NCI-H2107 (cell line): ENCODE measurements at places on chromosomes 5 and 9.

GRCh38 chr9:89179540-89179894 lies 899 bp upstream of the SHC3 start:
- no peak for DNase-seq

- no peak for DNase-seq
Measured at GRCh38 chr9:33202018-33202417, 34.9 kb upstream of the B4GALT1 start.

GRCh38 chr9:72998363-72998762 lies 45.5 kb upstream of the ALDH1A1 start:
- DNase-seq: no peak

DNA sequence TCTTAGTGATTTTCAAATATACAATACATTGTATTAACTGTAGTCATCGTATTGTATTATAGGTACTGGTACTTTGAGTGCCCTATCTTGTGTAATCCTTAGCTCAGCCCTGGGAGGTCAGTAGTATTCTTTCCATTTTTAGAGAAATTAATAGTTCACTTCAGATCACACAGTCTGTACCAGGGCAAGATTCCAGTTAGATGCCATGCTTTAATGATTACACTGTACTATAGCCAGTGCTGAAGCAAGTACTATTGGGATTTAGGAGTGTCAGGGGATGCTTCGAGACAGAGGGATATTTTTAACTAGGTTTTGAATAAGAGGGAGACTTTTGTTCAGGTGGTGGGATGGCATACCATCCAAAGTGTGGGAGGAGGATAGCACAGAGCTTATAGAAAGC lies 41.0 kb upstream of the SLC27A6 start:
- no peak for DNase-seq

DNA sequence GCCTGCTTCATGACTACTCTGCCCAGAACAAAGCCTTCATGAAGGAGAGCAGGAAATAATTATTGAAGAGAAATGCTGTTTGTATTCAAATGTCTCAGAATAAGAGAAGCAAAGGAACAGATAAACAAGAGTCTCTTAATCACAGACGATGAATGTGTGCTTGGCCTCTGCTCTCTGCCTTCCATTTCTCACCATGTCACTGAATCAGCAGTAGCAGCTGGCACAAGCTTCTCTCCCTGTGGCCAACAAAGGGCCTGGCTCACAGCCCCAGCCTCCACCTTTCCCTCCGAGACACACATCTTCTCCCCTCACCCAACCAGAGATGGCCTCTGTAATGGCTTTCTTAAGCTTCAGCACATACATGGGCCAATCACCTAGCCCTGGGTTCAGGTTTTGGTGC lies 128.1 kb upstream of the SLIT3 start:
- DNase-seq: no peak

DNA sequence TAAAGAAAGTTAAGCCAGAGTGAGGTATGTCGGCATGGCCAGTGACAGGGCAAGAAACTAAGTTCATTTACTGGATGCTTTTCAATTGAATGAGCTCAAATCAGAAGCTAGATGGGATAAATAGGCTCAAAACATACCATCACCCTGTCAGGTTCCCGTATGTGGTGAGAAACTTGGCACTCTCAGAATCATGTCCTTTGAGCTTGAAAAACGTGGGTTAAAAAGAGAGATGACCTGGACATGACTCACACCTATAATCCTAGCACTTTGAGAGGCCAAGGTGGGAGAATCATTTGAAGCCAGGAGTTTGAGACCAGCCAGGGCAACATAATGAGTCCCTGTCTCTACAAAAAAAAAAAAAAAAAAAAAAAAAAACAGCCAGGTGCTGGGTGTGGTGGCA lies 121.7 kb upstream of the RGMB start:
- no peak for DNase-seq

- DNase-seq: no peak
Measured at GRCh38 chr5:15474143-15474719, 25.7 kb upstream of the FBXL7 start.

- DNase-seq: no peak
Measured at GRCh38 chr9:95793924-95794828, 81.3 kb upstream of the ERCC6L2 start.

DNA sequence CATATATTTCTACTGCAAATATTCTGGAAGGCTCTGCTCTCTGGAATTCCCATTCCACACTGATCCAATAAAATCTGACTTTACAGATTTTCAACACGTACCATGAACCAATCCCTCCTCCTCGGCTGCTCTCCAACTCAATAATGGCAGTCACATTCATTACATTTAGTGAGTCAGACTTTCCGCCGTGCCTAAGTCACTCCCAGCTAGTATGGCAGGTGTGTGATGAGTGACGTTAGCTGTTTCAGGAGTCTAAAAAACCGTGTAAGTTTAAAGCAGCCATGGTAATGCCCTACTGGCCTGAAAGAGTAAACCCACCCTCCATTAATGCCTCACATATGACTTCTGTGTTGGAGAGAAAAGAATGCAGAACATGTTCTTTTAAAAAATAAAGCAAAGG lies 3.3 kb downstream of the FBN2 start:
- no peak for DNase-seq

- DNase-seq: no peak
Measured at GRCh38 chr9:133556354-133556753, 21.9 kb downstream of the ADAMTSL2 start.

- DNase-seq: no peak
Measured at GRCh38 chr5:132526974-132527564, 16.3 kb downstream of the IL5 start.

DNA sequence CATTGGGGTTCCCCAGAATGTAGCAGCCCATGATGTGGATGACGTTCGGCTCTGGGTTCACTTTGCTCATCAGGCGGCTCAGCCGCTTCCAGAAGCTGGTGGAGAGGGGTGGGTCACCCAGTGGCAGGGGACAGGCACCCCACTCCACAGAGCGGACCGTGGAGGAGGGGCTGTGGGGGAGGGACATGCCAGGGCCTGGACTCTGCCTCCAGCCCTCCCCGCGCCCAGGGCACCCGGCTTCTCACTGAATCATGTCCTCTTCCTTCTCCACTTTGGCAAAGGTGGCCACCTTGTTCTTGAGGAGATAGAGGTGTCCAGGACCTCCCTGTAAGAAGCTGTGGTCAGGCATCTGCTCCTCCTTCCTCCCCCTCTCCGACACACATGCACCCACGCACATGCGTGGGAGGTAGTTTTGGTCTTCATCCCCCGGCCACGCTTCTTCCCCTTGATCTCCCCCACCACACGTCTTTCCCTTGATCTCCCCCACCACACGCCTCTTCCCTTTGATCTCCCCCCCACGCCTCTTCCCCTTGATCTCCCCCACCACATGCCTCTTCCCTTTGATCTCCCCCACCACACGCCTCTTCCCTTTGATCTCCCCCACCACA lies 8.9 kb upstream of the ENTPD8 start:
- DNase-seq: no peak

GRCh38 chr5:76365561-76365960 lies 37.5 kb upstream of the IQGAP2 start:
- DNase-seq: no peak

- no peak for DNase-seq
Measured at GRCh38 chr9:69173891-69174615, at the start of gene TJP2. Gene TJP2 (plus strand): TSS chr9:69174277. CDS start chr9:69174373, 96 bp downstream.

- no peak for DNase-seq
Measured at GRCh38 chr5:156331181-156331580, 4.2 kb downstream of the SGCD start.

GRCh38 chr5:177592905-177593304 lies 902 bp downstream of the TMED9 start:
- no peak for DNase-seq

DNA sequence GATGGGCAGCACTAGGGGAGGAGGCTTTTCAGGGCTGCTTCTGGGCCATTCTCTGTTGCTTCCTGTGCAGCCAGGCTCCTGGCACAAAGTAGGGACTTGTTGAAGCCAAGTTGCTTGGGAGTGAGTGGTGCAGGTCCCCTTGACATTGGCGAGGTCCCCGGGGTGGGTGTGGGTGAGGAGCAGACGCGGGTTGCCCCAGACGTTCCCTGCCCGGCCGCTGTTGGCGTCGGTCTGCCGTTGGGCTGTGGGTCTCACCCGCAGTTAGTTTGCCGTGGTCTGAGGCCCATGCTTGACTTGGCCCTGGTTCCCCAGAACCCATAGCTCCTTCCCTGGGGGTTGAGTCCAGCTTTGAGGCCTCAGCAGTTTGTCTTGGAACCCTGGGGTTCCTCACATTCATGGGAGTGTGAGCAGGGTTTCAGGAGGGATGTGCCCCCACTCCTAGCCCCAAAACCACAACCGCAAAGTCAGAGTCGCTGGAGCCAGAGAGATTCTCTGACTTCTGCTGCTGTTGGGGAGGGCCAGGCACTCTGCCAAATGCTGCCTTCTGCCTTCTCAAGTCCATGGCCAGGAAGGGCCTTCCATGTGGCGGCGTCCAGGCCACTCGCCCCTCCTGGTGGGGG lies 77.5 kb downstream of the RXRA start:
- no peak for DNase-seq

GRCh38 chr9:109193974-109194556 lies 27.0 kb upstream of the FRRS1L start:
- DNase-seq: no peak

DNA sequence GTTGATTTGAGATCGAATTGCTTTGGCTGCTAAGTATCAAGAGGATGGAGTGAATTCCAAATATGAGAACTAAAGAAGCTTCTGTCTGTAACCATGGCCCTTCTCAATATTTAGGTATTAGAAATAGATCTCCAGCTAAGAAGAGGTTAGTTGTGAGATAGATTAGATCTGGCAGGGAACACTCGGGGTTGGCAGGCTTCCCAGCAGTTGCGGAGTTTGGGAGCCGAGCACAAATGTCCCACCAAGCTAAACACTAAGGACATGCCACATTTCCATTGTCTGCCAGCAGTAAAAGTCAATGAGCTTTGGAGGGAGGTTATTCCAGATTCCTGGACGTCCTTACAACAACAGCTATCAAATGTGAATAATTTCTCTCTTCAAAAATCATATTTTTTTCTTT lies 85.8 kb downstream of the TAF11L14 start:
- DNase-seq: no peak

DNA sequence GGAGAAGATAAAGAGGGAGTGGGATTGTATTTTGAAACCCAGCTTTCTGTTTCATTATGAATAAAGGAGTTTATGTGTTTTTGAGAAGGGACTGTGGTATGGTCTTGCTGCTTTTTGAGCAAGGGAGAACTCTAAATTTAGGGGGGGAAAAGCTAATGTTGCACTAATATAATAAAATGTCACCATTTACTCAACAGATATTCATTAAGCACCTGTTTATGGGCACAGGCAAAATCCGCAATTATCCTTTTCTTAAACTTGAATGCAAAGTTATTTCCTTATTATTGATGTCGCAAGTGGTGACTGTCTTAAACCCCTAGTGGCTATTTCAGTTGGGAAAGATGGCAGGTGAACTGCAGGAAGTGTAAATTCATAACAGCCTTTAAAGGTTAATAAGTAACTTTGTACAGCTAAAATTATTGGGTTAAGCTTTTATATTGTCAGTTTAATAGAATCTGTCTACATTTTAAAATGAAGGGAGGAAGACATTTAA lies 1.5 kb downstream of the CDC42SE2 start:
- DNase-seq: no peak

DNA sequence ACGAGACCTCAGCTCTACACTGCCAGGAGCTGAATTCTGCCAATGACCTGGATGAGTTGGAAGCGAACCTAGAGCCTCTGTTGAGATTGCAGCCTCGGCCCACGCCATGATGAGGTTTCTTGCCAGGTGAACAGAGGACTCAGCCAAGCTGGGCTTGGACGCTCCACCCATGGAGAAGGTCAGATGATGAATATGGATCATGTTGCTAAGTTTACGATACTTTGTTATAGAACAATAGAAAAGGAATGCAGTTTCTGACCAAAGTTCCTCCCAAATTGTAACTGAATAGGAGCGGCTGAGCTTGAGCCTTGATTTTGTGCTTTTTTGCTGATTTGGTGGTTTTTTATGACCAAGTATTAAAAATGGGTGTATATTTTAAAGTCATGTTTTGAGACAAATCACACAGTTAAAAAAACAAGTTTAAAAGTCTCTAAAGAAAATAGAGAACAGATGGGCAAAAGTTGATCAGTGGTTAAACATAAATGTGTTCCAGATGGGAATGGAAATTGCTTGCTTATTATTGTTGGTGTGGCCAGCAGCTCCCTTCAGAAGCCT lies 32.9 kb downstream of the ROPN1L start:
- DNase-seq: no peak

DNA sequence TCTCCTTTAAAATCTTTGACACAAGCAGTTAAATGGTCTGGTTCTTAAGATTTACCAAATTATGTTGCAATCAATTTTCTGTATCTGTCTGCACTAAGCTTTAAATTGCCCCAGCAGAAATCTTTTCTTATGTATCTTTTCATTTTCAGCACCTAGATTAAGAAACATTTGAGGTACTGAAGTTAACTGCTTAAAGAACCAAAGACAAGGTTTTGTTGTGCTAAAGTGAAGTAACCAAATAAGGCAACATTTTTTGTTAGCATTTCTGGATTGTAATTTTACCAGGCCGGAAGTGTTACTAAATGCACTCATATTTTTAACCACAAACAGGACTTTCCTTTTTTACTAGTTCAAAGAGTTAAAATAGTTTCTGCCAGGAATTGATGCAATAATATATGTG lies 24.1 kb upstream of the MTAP start:
- DNase-seq: no peak
